CD4-positive, CD25-positive, alpha-beta regulatory T cell (primary cell): ENCODE measurements at places on chromosomes 7 and 10.

- DNase-seq = no peak
These were observed 57.4 kb downstream of the GFRA1 start for GRCh38 chr10:116215651-116216050.

GRCh38 chr7:26680587-26680986 lies 183.8 kb downstream of the SKAP2 start:
- DNase-seq = no peak

- no peak for DNase-seq
These were observed 20.4 kb downstream of the BCCIP start for GRCh38 chr10:125843603-125844329.

GRCh38 chr10:11286261-11286852 lies 268.7 kb downstream of the CELF2 start:
- DNase-seq = no peak

DNA sequence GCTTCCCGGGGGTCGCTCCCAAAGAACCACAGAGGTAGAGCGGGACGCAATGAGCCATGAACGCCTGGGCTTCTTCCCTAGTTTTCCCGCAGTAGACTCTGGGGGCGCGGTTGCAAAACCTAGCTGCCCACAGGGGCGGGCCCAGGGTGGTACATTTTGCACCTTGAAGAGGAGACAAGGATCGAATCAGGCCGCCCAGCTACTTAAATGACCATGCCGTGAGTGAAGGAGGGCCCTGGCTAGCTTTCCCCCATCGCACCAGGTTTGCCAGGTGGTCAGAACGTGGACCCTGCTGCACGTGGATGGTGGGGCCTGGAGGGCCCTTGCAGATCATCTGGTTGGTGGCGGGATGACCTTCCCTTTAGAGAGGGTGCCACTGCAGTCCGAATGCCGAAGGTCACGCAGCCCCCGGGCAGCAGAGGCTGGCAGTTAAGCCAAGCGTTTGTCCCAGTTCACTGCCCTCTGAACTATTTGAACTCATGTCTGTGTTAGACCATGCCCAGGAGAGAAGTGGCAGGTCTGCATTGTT lies 604 bp upstream of the SHTN1 start:
- no peak for DNase-seq

- no peak for DNase-seq
These were observed 18.7 kb downstream of the HNRNPF start for GRCh38 chr10:43390333-43390732.

- DNase-seq = no peak
These were observed 68.8 kb upstream of the INSIG1 start for GRCh38 chr7:155228894-155229293.

GRCh38 chr7:39888171-39888853 lies 61.7 kb upstream of the CDK13 start:
- no peak for DNase-seq
